ENCODE measurements at places on chromosomes 16 and 17.
A peak's percentile ranks its signal among the peaks of the same experiment; 100 is the strongest.

DNA sequence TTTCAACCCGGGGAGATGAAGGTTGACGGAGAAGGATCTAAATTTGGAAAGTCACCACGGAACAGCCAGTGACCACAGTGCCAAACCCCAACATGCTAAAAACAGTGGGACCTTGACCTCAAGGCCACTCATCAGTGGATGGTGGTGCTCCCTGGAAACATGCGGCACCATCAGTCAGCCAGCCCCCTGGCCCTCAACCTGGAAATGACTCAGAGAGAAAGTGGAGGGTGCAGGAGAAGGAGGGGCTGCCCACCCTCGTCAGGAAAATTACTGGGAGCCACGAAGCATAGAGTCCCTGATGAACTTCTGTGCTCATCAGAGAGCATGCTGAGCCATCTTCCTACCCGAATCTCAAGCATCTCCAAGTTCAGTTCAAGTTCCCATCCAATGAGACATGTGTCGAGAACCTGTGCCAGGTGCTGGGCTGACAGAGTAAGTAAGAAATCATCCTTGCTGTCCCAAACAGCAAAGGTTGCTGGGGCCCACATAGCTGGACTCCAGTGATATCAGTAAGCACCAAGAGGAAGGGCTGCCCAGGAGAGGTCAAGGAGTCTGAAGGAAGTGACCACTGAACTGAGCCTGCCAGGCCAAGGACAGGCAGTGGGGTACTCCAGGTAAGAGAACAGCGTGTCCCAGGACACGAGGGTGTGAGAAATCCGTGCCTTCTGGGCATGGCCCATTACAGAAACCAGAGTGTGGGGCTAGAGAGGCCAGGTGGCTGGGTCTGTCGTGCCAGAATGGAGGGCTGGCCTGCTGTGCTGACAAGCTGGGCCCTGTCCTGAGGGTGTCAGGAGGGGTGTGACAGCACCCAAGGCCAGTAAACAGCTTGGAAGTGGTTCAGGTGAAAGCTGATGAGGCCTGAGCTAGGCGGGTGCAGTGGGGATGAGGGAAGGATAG is 5.2 kb downstream of the PECAM1 start:
- no peak for DNase-seq

DNA sequence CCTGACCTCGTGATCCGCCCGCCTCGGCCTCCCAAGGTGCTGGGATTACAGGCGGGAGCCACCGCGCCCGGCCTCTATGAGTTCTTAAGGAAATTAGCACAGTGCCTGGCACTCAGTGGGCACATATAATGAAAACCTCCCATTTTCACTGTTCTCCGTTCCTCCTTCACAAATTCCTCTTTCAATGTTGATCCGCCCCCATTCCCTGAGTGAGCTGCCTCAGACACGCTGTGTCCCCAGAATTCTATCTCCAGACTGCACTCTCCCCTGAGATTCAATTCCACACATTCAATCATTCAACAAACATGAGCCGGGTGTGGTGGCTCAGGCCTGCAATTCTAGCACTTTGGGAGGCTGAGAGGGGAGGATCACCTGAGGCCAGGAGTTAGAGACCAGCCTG is 7.0 kb downstream of the P2RX1 start:
- DNase-seq = no peak

DNA sequence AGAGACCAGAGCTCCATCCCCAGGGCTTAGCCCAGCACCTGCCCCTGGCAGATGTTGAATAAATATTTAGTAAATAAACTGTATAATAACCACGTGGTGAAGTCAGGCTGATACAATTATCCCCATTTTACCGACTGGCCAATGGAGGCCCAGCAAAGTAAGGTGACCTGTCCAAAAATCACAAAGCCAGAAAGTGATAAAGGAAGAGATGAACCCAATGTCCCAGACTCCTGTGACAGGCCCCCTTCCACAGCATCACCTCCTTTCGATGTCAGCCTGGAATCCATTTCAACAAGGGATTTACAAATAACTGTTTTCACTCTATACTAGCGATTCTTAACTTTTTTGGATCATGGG is 5.5 kb downstream of the TVP23A start:
- no peak for DNase-seq

DNA sequence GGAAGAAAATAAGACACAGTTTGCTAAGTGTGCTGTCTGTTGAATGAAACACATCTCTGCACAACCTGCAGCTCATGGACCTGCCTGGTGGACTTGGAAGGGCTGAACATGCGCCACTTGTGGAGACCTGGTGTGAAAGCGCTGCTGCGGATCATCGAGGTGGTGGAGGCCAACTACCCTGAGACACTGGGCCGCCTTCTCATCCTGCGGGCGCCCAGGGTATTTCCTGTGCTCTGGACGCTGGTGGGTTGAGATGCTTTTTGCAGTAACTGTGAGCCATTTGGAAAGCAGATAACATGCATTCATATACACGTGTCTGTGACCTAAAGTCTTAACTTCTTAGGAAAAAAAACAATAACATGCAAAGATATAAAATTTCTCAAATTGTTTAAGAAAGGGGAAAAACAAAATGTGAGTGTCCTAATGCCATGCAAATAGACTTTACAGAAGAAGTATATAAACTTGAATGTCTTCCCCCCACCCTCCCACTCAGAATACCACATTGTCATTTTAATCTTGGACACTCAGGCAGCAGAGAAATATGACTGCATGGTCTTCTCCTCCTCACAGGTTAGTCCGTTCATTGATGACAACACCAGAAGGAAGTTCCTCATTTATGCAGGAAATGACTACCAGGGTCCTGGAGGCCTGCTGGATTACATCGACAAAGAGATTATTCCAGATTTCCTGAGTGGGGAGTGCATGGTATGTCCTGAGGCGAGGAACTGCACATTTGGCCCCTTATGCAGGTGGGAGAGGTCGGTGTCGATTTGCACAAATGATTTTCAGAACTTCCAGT is 65.6 kb downstream of the SEC14L1 start:
- DNase-seq = no peak

DNA sequence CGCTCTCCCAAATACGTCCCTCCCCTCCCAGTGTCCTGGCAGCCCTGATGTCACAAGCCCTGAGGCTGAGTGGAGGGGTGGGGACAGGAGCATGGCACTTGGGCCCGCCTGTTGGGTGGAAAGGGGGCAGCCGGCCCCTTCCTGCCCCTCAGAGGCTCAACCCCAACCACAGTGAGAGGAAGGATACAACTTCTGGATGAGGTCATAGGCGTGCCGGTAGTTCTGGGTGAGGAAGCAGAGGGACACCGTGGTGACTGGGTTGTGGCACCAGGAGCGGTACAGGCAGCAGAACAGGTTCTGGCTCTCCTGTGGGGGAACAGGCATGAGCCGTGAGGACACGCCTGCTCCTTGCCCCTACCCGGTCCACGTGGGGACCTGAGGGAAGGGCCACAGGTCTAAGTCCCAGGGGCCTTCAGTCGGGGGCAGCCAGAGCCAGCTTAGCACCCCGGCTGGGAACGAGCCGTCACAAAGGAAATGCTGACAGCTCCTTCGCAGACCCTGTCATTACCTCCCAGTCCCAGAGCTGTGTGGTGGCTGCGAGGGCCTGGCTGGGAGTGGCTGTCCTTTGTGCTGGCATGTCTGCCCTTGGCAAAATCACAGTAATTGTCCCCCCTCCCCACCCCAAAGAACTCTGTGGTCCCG is 11.2 kb upstream of the MTSS2 start:
- no peak for DNase-seq

DNA sequence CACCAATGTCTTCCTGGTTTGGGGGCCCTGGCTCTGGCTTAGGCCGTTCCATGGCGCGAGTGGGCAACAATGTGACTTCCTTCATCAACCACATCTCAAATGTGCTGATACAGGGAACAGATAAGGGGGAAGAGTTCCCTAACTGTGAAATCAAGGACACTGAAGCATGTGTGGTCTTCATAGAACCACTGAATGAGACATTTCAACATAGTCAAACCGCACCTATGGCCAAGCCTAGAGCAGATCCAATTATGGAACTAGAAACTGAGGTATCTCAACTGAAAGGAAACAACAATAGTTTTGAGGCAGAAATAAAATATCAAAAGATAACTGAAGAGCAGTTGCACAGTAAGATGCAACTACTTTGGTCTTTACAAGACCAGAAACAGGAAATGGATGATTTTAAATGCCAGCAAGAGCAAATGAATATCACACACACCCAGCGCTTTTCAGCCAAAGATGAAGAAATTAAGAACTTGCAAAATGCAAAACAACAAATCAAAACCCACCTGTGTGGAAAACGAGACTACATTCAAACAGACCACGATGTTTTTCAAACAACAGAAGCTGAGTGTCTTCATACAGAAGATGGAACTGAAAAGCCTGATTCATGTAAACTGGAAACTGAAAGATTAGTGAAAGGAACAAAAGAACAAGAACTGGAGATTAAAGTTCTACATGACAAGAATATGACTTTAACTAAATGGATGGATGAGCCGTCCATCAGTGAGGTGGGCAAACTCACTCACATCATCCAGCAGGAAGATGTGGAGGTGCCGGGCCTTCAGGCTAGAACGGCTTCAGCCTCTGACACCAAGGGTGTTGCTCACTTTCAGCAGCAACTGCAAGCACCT is 18.1 kb upstream of the LCMT1 start:
- DNase-seq = peak; percentile 9

- DNase-seq = no peak
Observed at GRCh38 chr17:74603746-74604145, 11.7 kb upstream of the CD300LD start.

GRCh38 chr17:51000835-51001638 is 119.6 kb downstream of the SPAG9 start:
- DNase-seq = peak; percentile 83

DNA sequence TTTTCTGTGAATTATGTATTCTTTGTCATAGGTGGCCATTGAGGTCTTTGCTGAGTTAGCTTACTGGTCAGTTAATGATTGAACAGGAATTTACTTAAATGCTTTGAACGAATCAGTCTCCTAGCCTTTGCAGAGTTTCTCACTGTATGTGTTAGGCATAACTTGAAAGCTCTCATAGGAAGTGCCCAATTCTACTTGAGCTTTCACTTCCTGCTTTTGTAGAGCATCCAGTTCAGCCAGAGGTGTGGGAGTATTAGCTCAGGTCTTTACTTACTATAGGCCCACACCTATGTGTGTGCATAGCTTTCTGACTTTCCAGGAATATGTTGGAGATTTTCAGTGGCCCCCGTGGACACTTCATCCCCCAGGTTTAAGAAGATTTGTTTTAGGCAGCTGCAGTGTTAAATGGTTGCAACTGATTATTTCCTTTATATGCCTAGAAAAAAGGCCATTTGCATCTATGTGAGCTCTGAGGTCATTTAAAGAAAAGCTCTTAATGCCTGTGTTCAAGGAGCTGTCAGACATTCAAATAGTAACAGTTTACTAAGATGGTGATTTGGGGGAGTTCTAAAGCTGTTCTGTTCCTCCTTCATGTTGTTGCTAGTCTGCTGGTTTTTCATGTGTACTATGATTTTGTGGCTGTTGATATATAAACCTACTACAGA is 62.3 kb downstream of the PHKB start:
- DNase-seq = peak; percentile 17

GRCh38 chr16:1691956-1692355 is 13.9 kb downstream of the JPT2 start:
- peak; percentile 66 for DNase-seq

DNA sequence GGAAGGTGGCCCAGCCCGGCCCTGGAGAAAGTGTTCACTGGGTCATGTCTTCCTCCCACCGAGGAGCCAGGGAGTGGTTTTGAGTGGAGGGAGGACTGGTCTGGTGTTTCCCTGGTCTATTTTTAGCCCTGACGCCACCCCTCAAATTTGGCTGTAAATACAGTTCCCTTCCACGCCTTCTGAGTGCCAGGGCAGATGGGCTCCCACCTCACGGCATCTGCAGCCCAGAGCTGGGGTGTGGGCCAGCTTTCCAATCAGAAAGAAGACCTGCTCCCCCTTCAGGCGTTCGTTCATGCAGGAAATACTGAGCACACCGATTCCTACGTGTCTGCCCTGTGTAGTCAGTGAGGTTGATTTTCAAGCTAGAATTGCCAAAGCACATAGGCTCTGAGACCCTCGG is 53.7 kb downstream of the SNX20 start:
- DNase-seq = peak; percentile 47

All from Ammon's horn (tissue), 1 donor.